Keratinocyte (primary cell): ENCODE measurements at places on chromosomes 13 and 19. TPM values are rescaled to one million over a fixed set of nuclear protein-coding genes. Genes with fewer than 3 reads are reported as not detected.
A peak's percentile ranks its signal among the peaks of the same experiment; 100 is the strongest.

GRCh38 chr13:34458756-34459715 lies 483.0 kb upstream of the NBEA start:
- H3K36me3 ChIP-seq, result no peaks in the 10 kb centered on the region

DNA sequence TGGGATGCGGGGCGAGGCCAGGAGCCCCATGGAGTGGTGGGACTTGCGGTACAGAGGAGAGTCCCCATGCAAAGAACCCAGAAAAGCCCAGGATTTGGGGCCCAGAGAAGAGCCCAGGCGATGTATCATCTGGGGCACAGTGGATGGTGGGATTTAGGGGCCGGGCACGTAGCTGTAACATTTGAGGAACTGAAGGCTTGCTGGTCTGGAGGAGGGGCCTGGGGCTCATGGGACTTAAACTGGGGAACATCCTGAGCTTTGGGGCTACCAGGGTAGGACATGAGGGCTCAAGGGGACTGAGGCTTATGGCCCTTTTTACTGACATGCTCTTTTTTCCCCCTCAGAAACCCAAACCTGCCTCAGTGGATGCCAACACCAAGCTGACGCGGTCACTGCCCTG lies 13.5 kb downstream of the MED25 start:
- H3K36me3 ChIP-seq, result peaks cover 14% of the 10 kb centered on the region
- no peak overlapping the region for H3K4me3 ChIP-seq
- no peaks in the 10 kb centered on the region for H3K4me1 ChIP-seq
- DNase-seq, result no peak
- no peaks in the 10 kb centered on the region for H3K27me3 ChIP-seq

GRCh38 chr13:39926345-39926744 lies 270.9 kb downstream of the COG6 start:
- H3K4me3 ChIP-seq, result no peak overlapping the region
- no peak overlapping the region for H3K27ac ChIP-seq
- H3K27me3 ChIP-seq, result no peaks in the 10 kb centered on the region
- H3K4me1 ChIP-seq, result no peaks in the 10 kb centered on the region
- no peak for DNase-seq

GRCh38 chr13:53920916-53921315 lies 892.3 kb downstream of the OLFM4 start:
- no peak overlapping the region for H3K4me3 ChIP-seq
- H3K36me3 ChIP-seq, result no peaks in the 10 kb centered on the region
- no peak for DNase-seq
- H3K27ac ChIP-seq, result no peak overlapping the region

DNA sequence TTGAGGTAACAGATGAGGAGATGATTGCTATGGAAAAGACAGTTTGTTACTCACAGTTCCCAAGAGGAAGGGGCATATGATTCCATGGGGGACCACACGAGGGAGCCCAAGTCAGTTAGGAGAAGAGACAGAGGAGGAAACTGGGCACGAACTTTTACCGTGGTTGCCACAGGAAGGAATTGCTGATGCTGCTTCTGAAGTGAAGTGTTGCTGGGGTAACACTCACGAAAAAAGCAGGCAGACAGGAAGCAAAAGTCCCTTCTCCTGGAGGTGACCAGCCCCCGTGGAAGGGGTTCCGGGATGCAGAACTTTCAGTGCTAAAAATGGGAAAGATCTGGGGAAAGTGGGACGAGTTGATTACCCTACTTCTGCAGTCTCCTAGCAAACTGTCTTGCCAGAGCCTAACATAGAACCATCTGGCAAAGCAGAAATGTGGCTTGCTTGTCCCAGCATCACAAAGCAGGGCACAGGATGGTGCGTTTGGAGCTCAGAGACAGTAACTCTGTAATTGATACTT lies 35.4 kb upstream of the MAP3K10 start:
- H3K4me1 ChIP-seq, result no peaks in the 10 kb centered on the region
- no peak overlapping the region for H3K27ac ChIP-seq
- no peak overlapping the region for H3K4me3 ChIP-seq
- DNase-seq, result no peak
- H3K27me3 ChIP-seq, result no peaks in the 10 kb centered on the region
- no peaks in the 10 kb centered on the region for H3K36me3 ChIP-seq

GRCh38 chr13:108195146-108195545 lies 20.2 kb downstream of the LIG4 start:
- H3K4me3 ChIP-seq, result no peak overlapping the region
- DNase-seq, result no peak
- no peak overlapping the region for H3K27ac ChIP-seq
- H3K27me3 ChIP-seq, result no peaks in the 10 kb centered on the region
- no peaks in the 10 kb centered on the region for H3K36me3 ChIP-seq
- H3K4me1 ChIP-seq, result peaks cover 13% of the 10 kb centered on the region

GRCh38 chr19:38148337-38148736 lies 75.7 kb downstream of the DPF1 start:
- peaks cover 30% of the 10 kb centered on the region for H3K4me1 ChIP-seq
- H3K27me3 ChIP-seq, result no peaks in the 10 kb centered on the region

- DNase-seq, result no peak
- H3K4me1 ChIP-seq, result no peaks in the 10 kb centered on the region
- no peaks in the 10 kb centered on the region for H3K27me3 ChIP-seq
- H3K4me3 ChIP-seq, result no peak within 1 kb of the TSS
- no peaks in the 10 kb centered on the region for H3K36me3 ChIP-seq
- no peak within 1 kb of the TSS for H3K27ac ChIP-seq
Measured at GRCh38 chr19:51531349-51532315, at the start of gene SIGLEC6. TSS of gene SIGLEC6 (minus strand) at chr19:51531670. CDS start at chr19:51531648, 22 bp downstream.

DNA sequence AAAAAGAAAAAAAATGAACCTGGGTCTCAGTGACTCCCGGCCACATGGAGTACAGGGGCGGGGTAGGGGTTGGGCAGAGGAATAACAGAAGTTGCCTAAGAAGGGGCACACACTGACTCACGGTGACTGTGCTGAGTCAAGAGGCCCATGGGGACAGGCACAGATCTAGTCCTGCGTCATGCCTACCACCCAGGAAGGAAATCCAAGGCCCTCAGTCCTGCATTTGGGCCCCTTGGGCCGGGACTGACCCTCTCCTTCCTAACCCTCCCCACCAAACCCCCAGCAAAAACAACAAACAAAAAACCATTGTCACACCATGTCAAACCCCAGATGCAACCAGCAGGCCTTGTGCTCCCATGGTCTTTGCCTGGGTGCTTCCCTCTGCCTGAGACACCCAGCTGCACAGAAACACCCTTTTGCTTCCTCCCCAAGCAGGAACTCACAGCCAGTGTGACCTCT lies 9.6 kb upstream of the NOTCH3 start:
- H3K27ac ChIP-seq, result no peak overlapping the region
- no peaks in the 10 kb centered on the region for H3K36me3 ChIP-seq
- H3K4me1 ChIP-seq, result peaks cover 3% of the 10 kb centered on the region
- H3K4me3 ChIP-seq, result no peak overlapping the region

DNA sequence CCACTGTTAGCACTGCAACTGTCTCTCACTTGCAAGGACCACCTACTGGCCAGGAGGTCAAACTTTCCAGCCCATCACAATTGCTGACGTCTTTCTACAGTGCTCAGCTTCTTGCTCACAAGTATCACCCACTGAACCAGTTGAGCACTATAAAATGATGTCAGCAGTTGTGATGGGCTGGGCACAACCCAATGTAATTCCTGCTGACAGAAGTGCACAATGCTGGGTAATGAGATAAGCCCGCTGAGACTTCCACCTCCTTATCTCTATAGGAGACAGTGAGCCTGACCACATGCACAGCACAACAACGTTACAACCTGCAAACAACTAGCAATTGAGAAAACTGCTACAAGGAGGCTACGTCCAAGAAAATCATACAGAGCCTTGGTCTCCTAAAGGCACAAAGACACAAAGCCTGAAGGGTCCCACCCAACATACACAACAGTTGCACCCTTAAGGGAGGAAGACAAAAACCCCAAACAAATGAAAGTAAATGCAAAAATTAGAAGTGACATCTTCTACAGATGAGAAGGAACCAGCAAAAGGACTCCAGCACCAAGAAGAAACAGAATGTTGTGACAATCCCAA lies 273.2 kb downstream of the LIG4 start:
- H3K27ac ChIP-seq, result no peak overlapping the region
- H3K4me1 ChIP-seq, result no peaks in the 10 kb centered on the region
- H3K4me3 ChIP-seq, result no peak overlapping the region
- H3K36me3 ChIP-seq, result no peaks in the 10 kb centered on the region

- no peak overlapping the region for H3K4me3 ChIP-seq
- no peak for DNase-seq
- peaks cover 15% of the 10 kb centered on the region for H3K4me1 ChIP-seq
- H3K27ac ChIP-seq, result peak overlapping the region; percentile 75
Measured at GRCh38 chr13:105442040-105442439, 1093.4 kb downstream of the EFNB2 start.

SNAPC2 gene
- polyA plus RNA-seq, result 10.7 to 15.5 TPM (median 10.8 TPM) in 3 replicates

NXNL1 gene
- not detected in 3 replicates for polyA plus RNA-seq

ZNF582 gene
- polyA plus RNA-seq, result 4.0 to 4.7 TPM (median 4.3 TPM) in 3 replicates

ATXN8OS gene
- not detected in 3 replicates for polyA plus RNA-seq

KCNC3 gene
- polyA plus RNA-seq, result 0.01 to 0.08 TPM in 2 of 3 replicates, not detected in the other

PRSS57 gene
- polyA plus RNA-seq, result not detected in 3 replicates

SPACA4 gene
- polyA plus RNA-seq, result 0.08 TPM in 1 of 3 replicates, not detected in the others
